ENCODE measurements at places on chromosomes 1 and 21. TPM values are rescaled to one million over a fixed set of nuclear protein-coding genes. Genes with fewer than 3 reads are reported as not detected.

GRCh38 chr1:70384542-70384941, 26.5 kb upstream of the CTH start:
- H3K36me3 ChIP-seq: no peaks in the 10 kb centered on the region
- no peak overlapping the region for H3K27ac ChIP-seq
- H3K4me3 ChIP-seq: no peak overlapping the region
- no peak for DNase-seq

- H3K4me1 ChIP-seq: peaks cover 68% of the 10 kb centered on the region
- peak; percentile 92 for DNase-seq
- peak overlapping the region; percentile 89 for H3K4me3 ChIP-seq
- H3K36me3 ChIP-seq: peaks cover 3% of the 10 kb centered on the region
- no peaks in the 10 kb centered on the region for H3K27me3 ChIP-seq
Measured at GRCh38 chr1:225467193-225468020, 39.6 kb upstream of the LBR start.

CACYBP gene
- total RNA-seq: 207 TPM

ZBTB37 gene
- total RNA-seq: 10.9 TPM

LRRN2 gene
- total RNA-seq: not detected

NBPF9 gene
- 28.4 TPM for total RNA-seq

Measured in activated CD4-positive, alpha-beta T cell treated with anti-CD3 and anti-CD28 coated beads, Interleukin-2, amount 10 ng/mL, durations not matched to agents 7 days and 5 days (primary cell).